ENCODE measurements at places on chromosomes 4 and X. TPM values are rescaled to one million over a fixed set of nuclear protein-coding genes. Genes with fewer than 3 reads are reported as not detected.

EDNRA gene
- total RNA-seq, result 12.7 TPM

ANK2 gene
- total RNA-seq, result 81.3 TPM

IGFBP7 gene
- 2,530 TPM for total RNA-seq

PNCK gene
- 0.63 TPM for total RNA-seq

EPGN gene
- total RNA-seq, result 0.78 TPM

UGT2B15 gene
- not detected for total RNA-seq

RADX gene
- total RNA-seq, result 5.9 TPM

DMRTC1 gene
- total RNA-seq, result not detected

PRDM8 gene
- total RNA-seq, result 12.6 TPM

MID2 gene
- 20.8 TPM for total RNA-seq

OTC gene
- total RNA-seq, result 0.87 TPM

ANXA10 gene
- not detected for total RNA-seq

SGCB gene
- total RNA-seq, result 74.3 TPM

TRIM75 gene
- not detected for total RNA-seq

CLDN34 gene
- not detected for total RNA-seq

MFSD8 gene
- total RNA-seq, result 21.3 TPM

PDHA1 gene
- total RNA-seq, result 45.6 TPM

UGT8 gene
- total RNA-seq, result 46.5 TPM

ENOPH1 gene
- 33.7 TPM for total RNA-seq

DCHS2 gene
- not detected for total RNA-seq

S100P gene
- total RNA-seq, result not detected

TRAM1L1 gene
- not detected for total RNA-seq

MAGED4 gene
- 9.0 TPM for total RNA-seq

PLS3 gene
- 60.9 TPM for total RNA-seq

ZBTB49 gene
- total RNA-seq, result 5.1 TPM

GLRA3 gene
- total RNA-seq, result not detected

MAGEB10 gene
- total RNA-seq, result not detected

SCD5 gene
- total RNA-seq, result 27.6 TPM

LINC00632 gene
- total RNA-seq, result 201 TPM

GABRB1 gene
- total RNA-seq, result not detected

BGN gene
- total RNA-seq, result 25.6 TPM

SUV39H1 gene
- 6.1 TPM for total RNA-seq

FGF13 gene
- total RNA-seq, result 7.5 TPM

UBE2D3 gene
- total RNA-seq, result 359 TPM

FAM241A gene
- 2.5 TPM for total RNA-seq
